ENCODE measurements at places on chromosomes 2 and 18.

DNA sequence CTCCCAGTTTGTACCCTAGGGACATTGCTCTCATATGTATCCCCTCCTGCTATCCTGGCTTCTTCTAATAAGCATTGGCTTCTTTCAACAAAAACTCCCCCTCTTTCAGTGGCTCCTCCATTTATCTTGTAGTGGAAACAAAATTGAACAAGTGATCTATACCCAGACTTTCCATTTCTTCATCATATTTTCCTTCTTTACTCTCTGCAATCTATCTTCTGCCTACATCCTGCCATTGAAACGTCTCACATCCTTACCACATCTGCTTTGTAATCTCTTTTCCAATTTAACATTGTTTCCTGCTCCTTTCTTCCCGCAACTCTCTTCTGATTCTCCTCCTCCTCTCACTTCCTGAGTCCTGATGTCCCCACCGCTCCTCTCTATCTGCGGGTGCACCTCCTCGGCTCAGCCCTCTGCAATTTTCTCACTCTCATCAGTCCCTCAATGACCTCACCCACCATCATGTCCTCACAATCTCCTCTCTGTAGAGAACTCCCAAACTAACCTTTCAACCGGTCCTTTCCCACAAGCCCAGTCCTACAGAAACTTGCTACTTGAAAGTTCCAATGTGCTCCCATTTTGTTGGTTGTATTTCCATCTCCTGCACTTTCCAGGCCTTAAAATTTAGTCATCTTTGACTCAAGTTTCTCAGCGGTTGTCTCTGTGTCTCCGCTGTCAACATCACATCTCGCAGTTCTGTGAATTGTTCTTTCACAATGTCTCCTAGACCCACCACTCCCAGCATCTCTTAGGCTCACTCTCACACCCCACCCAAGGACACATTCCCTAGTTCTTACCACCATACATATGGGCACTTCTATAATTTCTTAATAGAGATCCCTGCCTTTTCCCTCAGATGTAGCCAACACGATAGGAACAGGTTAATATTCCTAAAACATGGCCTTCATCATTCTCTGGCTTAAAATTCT lies 24.0 kb downstream of the MAP3K19 start:
- no peak for DNase-seq

DNA sequence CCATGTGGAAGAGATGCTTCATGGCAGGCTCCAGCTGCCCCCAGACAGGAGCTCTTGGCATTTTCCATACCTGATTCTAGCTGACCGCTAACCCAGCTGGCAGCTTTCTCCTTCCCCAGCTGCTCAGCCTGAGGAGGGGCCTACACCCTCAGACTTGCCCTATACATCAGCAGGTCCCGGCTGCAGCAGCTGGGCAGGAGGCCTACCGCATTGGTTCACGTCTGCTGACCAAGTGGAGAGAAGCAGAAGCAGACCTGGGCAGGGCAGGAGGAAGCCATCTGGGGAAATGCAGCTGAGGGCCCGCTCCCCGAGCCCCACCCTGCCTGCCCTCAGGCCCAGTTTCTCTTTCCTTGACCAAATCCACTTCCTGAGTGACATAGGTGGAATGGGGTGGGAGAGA lies 50.7 kb downstream of the LBH start:
- no peak for DNase-seq

DNA sequence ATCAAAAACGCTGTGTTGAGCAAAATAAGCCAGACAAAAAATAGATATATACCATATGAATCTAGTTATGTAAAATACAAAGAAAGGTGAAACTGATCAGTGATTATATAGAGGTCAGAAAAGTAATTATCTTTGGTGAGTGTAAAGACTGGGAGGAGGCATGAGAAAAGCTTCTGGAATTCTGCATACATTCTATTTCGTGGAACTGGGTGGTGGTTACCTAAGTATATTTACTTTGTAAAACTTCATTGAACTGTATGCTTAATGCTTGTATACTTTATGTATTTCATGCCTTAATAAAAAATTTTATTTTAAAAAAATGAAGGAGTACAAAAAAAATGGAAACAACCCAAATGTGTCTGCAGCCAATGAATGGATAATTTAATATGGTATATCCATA lies 153.1 kb upstream of the ALPP start:
- no peak for DNase-seq

- DNase-seq = no peak
Observed at GRCh38 chr2:64617631-64618151, 36.0 kb downstream of the SERTAD2 start.

DNA sequence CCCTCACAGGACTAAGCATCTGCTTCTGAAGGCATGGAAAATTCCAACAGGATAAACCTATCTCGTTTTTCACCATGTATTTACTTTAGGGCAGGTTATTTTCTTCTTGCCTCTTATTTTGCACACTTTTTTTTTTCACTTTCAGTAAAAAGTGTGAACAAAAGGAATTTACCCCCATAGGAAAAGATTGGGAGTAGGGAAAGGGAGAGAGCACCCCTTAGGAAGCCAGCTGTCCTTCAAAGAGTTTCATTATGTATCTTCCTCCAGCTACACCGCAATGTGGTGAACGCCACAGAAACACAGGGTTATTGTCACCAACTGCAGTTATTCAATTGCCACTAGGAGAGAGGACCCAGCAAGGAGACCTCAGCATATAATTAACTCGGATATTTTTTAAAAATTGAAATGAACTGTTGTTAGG lies 286.2 kb upstream of the VRK2 start:
- DNase-seq = peak; percentile 67

- DNase-seq = no peak
Observed at GRCh38 chr2:127853671-127854070, 4.3 kb downstream of the POLR2D start.

DNA sequence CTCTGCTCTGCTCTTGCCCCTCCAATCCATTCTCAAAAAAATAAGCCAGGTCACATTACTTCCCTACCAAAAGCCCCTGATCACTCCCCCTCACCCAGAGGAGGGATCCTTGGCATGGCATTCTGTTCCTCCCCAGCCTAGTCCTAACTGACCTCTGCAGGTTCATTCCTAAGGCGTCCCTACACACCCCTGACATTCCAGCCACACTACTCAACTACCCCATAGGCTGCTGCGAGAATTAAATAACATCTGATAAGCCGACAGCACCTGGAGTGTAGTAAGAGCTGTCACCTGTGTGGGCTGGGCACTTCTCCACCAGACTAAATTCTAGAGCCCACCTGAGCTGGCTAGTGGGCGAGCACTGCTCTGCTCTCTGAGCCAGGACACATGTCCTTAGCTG lies 44.7 kb upstream of the SLC1A4 start:
- no peak for DNase-seq

- peak; percentile 80 for DNase-seq
Observed at GRCh38 chr2:86703704-86704361, 16.3 kb upstream of the RMND5A start.

- DNase-seq = no peak
Observed at GRCh38 chr18:27073404-27073830, 111.7 kb downstream of the CHST9 start.

DNA sequence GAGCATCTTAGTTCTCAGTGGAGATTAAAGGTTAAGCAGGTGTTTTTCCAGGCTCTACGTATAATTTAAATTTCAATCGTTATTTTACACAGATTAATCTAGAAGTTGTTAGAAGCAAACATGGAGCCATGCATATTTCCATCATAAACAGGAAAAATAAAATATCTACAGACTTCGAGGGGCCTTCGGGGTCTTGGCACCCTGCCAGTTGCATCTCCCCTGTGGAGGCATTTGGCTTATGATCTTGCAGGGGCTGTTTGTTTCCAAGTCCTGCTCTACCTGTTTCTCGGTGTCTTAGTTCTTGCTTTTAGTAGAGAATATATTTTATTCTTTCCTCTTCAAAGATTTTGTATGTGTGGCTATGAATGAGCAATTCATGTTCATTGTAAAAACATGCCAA lies 67.2 kb upstream of the FAM136A start:
- DNase-seq = no peak

DNA sequence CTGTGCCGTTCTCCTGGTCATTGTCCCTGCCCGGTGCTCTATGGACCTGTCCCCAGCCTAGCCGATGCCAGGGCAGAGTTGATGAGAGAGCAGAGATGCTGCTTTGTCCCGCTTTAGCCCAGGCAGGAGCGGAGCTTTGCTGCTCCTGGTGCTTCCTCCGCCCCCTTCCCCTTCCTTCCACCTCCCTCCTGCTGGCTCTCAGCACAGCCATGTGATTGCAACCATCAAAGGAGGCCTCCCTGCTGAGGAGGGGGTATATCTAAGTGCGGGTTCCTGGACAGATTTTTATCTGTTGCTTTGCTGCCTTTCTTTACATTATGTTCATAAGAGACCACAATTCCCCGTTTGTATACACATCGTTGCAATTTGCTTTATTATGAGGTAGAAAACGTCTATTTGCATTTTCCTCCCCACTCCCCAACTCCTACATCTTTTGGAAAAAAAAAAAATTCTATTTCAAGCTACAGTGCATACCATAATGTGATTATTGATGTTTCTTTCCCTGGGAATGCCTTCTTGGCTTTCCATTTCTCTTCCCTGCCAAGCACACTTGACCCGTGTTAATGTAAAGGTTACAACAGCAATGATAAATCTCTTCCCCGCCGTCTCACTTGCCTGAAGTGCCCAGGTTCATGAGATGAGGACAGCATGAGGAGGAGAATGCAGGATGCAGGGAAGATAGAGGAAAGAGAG lies 25.4 kb downstream of the ALPK2 start:
- no peak for DNase-seq

DNA sequence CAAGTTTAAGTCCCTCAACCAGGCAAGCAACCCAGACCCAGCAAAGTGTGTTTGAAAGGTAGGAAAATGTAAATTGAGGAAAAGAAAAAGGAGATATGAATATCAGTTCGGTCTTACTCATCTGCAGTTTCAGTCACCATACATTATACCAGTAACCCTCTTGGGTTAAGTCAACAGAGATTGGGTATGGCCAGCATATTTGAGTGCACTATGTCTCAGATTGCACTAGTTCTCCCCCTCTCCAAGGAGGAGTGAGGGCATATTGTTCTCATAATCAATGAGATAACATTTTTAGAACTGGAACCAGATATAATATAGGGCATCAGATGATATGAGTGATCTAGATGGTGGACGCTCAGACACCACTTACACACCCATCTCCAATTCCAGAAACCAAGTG lies 141.5 kb downstream of the COPS8 start:
- DNase-seq = no peak

GRCh38 chr2:203341741-203342310 lies 13.6 kb downstream of the ABI2 start:
- no peak for DNase-seq

- no peak for DNase-seq
Observed at GRCh38 chr2:101821059-101821805, 123.7 kb downstream of the MAP4K4 start.

DNA sequence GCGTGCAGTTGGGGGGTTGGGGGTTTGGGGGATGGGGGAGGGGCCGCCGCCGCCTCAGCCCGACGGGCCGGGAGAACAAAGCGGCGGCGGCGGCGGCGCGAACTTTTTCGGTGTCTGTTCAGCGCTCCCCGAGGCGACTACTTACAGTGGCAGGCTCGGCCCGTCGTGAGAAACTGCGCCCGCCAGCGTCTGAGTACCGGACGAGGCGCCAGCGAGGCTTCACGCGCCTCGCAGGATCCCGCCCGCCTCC lies 172 bp downstream of the PRKD3 start:
- peak; percentile 81 for DNase-seq

DNA sequence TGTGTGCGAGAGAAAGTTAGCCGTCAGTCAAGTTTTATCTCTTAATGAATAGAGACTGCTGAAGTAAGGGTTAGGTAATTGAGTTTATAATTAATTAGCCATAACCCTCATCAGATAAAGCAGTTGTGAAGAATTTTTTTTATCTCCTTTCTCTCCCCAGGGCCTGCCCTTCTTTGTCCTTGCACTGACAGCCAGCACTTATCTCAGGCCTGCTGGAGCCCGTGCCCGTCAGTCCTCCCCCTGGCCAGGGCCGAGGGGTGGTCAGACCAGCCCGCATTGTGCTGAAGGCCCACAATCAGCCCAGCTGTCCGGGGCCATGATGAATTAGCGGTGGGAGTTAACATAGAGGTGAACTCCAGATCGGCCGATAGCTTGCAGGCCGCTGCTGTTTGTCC lies 315.7 kb downstream of the GBX2 start:
- DNase-seq = no peak

DNA sequence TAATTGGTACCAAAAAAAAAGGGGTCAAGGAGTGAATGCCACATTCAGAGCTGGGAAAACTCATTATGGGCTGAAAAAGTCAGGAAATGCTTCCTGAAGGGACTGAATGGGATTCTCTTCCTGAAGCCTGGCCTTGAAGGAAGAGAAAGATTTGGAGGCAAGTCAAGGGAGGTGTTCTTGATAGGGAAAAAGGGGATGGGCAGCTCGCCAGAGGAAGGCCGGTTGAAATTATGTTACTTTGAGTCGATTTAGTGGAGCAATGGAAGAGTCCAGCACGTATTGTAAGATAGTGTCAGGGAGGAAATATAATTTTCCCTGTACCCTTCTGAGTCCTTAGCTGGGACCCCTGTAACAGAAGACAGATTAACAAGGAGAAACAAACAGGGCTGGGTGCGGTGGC lies 115.3 kb upstream of the STPG4 start:
- DNase-seq = no peak

- DNase-seq = no peak
Observed at GRCh38 chr2:23838996-23839395, 87.9 kb downstream of the ATAD2B start.

DNA sequence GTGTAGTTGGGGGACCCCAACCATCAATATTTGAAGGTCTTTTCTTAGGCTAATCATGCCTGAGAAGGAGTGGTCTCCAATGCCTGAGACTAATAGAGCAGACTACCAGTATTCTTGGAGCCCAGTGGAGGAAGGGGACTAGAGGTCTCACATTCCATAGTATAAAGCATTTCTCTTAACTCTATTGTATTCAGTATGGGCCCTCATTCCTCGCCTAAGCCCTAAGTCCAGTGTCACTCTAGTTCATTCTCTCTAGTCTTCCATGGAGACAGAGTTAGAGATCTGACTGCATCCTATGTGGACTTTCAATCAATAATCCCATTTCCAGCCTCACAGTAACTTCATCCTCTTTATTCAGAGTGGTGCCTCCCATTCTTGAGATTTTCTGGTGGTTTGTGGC lies 29.7 kb upstream of the MAP4K4 start:
- no peak for DNase-seq

GRCh38 chr2:68764041-68764805 lies 29.6 kb downstream of the ARHGAP25 start:
- no peak for DNase-seq

DNA sequence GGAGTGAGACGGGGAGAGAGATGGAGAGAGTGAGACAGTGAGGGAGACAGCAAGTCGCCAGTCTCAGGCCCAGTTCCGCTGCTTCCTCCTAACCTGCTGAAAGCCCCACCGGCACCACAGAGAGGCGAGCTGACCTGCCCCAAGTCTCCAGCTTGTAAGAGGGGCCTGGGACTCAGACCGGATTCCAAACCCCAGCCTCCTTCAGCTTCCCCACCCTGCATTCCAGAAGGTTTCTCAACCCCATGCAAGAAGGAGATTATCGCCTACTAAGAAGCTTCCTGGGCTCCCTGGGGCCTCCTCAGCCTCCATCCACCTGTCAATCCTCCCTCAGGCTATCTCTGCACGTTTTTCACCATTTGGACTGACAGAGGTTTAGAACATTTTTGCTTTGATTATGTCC lies 173.1 kb upstream of the RAB6C start:
- no peak for DNase-seq

GRCh38 chr18:11747731-11748130 lies 58.7 kb downstream of the GNAL start:
- no peak for DNase-seq

Measured in Ammon's horn (tissue), 1 donor.